ENCODE measurements at places on chromosomes 12 and 14.
A peak's percentile ranks its signal among the peaks of the same experiment; 100 is the strongest.

DNA sequence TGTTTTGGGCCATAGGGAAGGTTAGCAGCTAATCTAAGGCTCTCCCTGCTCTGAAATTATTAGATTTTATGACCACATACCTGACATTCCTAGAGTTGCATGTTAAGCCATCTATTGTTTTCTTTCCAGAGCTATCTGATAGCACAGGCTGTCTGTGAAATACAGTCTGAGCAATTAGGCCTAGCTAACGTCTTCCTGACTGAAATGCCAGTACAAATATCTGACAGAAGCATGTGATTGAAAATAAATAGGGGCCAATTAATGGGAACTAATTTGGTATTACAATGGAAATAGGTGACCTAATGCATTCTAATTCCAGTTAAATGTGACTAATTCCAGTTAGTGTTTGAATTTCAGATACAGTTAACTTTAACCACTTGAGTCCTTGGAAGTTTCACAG is 115.2 kb downstream of the C12orf75 start:
- DNase-seq = no peak

DNA sequence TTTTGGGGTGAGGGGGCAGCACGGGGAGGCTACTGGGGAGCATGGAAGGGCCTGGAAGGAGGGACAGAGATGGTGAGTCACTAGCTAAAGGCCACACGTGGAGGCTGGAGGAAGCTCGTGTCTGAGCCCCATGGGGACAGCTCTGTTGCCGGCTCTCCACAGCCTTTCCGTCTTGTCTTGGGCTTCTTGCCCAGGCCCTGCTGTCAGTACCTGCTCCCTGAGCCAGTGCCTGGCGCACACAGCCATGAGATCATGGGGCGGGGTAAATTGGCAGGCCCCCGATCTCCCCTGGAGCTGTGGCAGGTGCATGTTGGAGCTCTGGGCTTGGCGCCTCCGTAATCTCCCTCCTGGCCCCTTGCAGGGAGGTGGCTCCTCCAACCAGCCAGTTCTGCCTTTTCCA is 16.1 kb upstream of the KRT80 start:
- peak; percentile 49 for DNase-seq

GRCh38 chr12:56596815-56597214 is 33.3 kb downstream of the BAZ2A start:
- no peak for DNase-seq

DNA sequence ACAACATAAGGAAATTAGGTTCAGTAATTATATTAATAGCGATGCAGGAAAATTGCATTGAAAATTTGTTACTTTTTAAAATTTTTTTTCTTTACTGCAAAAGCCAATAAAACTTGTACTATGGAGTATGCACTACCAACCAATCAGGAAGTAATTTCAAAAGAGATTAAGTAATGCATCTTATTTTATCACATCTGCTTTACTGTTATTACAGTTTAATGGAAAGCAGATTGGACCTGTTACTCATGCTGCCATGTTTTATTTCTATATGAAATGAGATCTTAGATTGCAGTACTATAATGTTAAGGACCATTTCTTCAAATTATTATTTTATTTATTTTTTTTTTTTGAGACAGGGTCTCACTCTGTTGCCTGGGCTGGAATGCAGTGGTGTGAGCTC is 1.7 kb upstream of the STRN3 start:
- DNase-seq = peak; percentile 26

- DNase-seq = no peak
Observed at GRCh38 chr14:93496856-93497741, 66.4 kb downstream of the UNC79 start.

- DNase-seq = peak; percentile 96
Observed at GRCh38 chr14:64338616-64339316, 44.6 kb upstream of the ESR2 start.

GRCh38 chr14:100293497-100294212 is 12.6 kb downstream of the SLC25A29 start:
- DNase-seq = no peak

GRCh38 chr12:60714141-60714900 is 1118.5 kb downstream of the SLC16A7 start:
- no peak for DNase-seq

- peak; percentile 42 for DNase-seq
Observed at GRCh38 chr12:49705479-49706134, 1.6 kb downstream of the FMNL3 start.

DNA sequence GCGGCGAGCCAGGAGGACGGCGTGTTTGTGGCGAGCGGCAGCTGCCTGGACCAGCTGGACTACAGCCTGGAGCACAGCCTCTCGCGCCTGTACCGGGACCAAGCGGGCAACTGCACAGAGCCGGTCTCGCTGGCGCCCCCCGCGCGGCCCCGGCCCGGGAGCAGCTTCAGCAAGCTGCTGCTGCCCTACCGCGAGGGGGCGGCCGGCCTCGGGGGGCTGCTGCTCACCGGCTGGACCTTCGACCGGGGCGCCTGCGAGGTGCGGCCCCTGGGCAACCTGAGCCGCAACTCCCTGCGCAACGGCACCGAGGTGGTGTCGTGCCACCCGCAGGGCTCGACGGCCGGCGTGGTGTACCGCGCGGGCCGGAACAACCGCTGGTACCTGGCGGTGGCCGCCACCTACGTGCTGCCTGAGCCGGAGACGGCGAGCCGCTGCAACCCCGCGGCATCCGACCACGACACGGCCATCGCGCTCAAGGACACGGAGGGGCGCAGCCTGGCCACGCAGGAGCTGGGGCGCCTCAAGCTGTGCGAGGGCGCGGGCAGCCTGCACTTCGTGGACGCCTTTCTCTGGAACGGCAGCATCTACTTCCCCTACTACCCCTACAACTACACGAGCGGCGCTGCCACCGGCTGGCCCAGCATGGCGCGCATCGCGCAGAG is 873 bp downstream of the PLXNC1 start:
- peak; percentile 33 for DNase-seq

DNA sequence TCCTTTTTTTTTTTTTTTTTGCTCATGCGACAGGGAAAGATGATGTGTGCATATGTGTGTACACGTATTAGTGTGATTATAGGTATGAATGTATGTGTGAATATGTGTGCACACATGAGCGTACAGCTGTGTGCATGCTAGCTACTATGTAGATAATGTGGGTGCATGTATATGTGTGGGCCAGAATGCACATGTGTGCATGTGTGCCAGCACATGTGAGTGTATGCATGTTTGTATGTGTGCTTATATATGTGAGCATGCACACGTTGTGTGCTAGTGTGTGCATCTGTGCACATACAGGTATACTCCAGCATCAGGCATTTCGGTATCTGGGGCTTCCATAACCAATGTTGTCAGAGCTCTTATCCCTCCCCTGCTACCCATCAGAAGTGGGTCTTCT is 541.1 kb downstream of the AACS start:
- DNase-seq = no peak

- DNase-seq = no peak
Observed at GRCh38 chr12:16335838-16336237, 11.6 kb upstream of the MGST1 start.

DNA sequence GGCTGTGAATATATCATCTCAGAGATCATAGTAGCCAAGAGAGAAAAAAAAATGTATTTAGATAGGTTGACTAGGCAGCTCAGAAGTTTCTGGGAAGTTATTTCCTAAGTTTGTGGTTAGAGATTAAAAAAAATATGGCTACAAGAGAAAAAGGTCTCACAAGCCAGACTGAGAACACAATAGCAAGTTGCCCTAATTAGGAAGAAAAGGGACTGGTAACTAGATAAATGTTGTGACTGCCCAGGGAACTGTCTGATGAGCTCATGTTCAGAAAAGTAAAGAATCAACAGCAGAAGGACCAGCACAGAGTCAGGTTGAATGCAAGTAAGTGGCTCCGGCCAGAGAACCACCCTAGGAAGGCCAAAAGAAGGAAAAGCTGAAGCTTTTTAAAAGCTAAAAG is 256.6 kb downstream of the PRKD1 start:
- peak; percentile 73 for DNase-seq

- DNase-seq = no peak
Observed at GRCh38 chr14:100466111-100466856, 120.9 kb downstream of the BEGAIN start.

- DNase-seq = no peak
Observed at GRCh38 chr12:2944401-2945047, 14.7 kb upstream of the TEAD4 start.

- DNase-seq = peak; percentile 80
Observed at GRCh38 chr12:105204916-105205315, 31.1 kb downstream of the APPL2 start.

DNA sequence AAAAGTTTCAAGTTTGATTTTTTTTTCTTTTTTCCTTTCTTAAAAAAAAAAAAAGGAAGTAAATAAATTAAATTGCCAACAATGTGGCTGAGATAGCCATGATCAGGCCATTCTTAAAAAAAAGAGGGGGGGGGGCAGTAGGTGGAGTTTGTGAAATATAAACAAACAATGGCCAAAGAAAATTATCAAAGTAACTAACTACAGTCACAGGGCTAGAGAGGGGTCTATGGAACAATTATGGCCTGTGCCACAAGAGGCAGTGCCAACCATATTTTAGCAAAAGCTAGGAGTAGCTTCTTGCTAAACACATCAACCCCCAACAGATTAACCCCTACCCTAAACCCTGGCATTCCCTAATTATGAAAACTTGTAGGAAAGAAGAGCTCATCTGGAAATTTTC is 16.2 kb upstream of the SMARCC2 start:
- no peak for DNase-seq

GRCh38 chr14:49982082-49982481 is 89.2 kb downstream of the ARF6 start:
- DNase-seq = no peak

DNA sequence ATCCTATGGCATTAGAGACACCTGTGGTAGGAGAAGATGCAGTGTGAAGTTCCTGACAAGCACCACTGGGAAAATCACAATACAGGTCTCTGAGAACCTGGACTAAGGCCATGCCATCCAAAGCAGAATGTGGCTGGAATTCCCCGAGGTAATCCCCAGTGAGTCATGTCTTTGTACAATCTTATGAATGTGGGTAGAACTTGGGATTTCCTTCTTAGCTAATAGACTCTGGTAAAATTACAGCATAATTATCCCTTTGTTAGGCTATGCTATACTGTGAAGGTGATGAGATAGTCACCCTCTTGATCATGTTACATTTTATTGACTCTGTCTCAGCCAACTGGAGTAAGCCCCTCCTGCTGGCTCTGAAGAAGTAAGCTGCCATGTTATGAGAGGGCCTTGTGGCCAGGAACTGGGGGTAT is 224.3 kb upstream of the DCN start:
- no peak for DNase-seq

- DNase-seq = peak; percentile 80
Observed at GRCh38 chr12:57093415-57094207, 4.7 kb downstream of the NAB2 start.

GRCh38 chr14:76564471-76565422 is 188.8 kb downstream of the ESRRB start:
- DNase-seq = no peak

DNA sequence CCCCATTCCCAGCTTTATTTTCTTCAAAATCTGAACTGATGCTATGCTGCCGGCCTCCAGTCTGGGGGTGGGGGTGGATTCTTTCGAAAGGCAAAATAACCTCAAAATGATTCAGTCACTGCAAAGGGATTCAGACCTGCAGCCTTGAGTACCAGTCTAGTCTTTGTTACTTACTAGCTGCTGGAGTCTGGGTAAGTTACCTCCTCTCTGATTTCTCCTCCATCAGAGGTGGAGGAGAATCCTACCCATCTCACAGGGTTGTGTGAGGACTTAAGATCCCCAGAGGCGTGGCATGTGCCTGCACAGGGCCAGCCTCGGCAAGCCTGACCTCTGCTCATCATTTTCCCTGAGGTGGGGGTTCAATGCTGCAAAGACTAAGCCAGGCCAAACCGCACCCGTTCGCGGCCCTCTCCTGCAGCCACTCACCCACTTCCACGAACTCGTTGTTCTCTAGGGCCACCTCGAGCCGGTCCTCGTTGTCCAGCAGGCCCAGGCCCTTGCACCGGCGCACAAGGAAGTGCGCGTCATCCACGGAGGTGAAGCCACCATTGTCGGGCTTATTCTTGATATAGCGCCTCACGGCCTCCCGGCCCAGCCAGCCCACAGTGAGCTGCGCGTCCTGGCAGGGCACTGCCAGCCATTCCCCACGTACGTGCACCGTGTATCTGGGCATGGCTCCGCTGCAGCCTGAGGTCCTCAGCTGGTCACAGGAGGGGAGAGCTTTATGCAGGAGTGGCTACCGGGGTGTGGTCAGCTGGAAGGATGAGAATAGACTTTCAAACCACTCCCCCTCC is 709 bp downstream of the HAL start:
- DNase-seq = no peak

DNA sequence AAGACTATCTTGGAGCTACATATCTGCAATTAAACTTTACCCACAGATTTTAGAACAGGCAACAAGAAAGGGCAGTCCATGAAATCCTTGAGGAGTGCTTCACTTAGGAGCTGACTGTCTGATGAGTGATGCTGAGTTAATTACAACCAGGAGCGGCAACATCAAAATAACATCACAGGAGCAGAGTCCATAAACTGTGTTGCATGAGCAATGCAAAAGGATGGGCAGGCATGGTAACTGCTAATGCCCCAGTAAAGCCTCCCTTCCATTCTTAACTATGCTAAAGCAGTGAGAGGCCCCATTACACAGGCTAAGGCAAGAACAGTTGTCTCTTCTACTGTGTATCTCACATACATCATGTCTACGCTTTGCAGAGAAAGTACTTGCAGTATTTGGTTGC is 156.6 kb downstream of the PAX9 start:
- no peak for DNase-seq

- no peak for DNase-seq
Observed at GRCh38 chr12:125028106-125028505, 34.7 kb downstream of the BRI3BP start.

DNA sequence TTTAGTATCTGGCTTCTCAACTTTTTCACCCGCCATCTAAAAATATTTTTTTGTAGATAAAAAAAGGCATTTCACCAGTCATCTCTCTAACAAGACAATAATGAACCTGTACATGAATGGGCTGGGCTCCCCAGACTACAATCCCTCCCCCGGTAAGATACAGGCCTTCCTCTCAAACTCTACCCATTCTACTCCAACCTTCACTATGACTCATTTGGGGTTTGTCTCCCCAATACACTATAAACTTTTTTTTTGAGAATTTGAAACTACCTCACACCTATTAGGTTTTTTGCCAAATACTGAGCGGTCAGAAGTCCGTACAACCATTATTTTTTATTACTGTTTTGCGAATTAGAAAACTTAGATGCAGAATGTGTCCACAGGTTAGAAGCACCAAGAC is 784 bp downstream of the RPL6 start:
- no peak for DNase-seq

Data from fibroblast of gingiva (primary cell).